T follicular helper cell (primary cell): ENCODE measurements at places on chromosomes 11 and 22.

- DNase-seq = no peak
These were observed 37.0 kb upstream of the ACCSL start for GRCh38 chr11:44010789-44011251.

DNA sequence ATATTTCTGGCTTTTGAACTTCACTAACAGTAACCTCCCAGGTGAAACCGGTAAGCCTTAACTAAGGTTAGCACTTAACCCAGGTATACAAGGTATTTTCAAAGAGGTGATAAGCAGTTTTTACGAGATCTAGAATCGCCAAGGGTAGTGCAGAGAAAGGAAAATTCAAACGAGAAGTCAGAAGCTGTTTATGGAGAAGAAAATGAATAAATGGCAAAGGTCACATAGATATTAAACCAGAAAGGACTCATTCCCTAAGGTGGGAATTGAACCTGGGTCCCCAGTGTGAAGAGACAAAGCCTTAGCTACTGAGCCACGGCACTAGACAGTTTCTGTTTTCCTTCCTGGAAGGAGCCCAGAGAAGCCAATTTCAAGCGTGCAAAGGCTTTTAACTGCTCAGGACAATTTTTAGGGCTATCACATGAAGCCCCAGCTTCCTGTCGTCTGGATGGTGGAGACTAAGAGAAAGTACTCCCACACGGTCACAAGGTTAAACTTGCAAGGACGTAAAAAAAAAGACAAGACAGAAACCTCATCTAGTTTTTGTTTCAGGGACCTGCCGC is 5.7 kb upstream of the C1QTNF6 start:
- DNase-seq = no peak

DNA sequence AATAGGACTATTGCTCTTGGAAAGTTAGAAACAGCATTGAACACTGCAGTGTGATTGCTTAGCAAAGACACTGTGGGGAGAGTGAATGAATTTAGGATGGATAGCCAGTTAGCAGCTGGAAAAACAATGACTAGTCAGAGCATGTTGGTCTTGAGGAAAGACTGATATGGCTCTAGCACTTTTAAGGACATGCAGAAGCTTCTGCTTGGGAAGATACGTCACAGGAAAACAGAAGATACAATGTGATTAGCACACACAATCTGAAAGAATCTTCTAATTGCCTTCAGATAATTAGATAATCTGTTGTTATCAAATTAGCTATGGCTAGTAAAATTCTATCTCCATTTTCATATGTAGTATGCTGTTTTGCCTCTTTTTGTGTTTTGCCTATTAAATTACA is 530.7 kb upstream of the CHORDC1 start:
- DNase-seq = no peak

DNA sequence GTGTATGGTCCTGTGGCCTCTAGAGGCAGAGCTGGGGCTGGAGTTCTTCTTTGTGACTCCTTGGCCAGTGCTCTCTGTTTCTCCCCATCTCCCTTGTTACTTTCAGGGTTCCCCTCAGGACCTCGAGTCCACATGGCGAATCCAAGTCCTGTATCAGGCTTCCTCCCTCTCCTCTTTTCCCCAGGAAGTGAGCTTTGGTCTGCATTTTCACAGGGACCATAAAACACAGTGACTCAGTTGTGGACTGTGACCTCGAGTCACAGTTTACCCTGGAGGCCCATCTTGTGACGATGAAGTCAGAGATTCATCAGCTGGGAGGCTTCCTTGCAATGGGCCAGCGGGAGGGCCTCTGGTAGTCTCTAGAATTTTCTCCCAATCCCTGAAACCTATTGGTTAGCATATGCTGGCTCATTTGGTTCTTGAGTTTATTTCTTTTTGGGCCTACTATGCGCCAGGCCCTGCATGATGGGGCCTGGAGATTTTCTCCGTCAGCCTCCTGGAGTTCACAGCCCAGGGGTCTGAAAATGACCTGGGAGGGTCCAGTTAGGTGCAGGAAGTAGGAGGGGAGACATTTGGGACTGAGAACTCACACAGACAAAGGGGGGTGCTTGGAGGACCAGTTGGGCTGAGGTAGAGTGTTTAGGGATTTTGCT is 100.8 kb downstream of the KIAA1671 start:
- no peak for DNase-seq

- no peak for DNase-seq
These were observed 69.3 kb downstream of the SLC25A17 start for GRCh38 chr22:40749829-40750228.

DNA sequence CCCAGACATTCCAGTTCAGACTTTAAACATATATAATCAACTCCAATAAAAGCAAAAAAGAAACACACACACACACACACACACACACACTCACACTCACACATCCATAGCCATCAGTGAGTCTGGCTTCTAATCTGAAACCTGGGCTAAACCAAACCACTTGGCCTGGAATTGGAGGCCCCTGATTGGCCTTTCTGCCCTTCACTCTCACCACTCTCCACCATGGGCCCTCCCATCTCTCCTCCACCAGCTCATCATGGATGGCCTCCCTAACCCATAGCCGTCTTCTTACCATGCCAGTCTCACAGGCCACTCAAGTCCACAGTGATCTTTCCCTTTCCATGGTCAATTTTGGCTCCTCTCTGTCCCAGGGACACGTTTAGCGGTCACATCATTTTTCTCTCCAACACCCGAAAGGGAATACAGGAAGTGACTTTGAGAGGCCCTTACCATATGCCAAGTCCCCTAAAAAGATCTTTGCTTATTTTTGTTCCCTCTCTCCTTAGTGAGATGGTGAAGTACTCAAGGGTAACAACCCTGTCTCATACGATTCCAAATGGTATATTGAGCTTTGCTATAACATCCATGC is 66.6 kb downstream of the ENDOD1 start:
- no peak for DNase-seq

GRCh38 chr11:118552341-118552740 is 13.4 kb downstream of the IFT46 start:
- DNase-seq = no peak

DNA sequence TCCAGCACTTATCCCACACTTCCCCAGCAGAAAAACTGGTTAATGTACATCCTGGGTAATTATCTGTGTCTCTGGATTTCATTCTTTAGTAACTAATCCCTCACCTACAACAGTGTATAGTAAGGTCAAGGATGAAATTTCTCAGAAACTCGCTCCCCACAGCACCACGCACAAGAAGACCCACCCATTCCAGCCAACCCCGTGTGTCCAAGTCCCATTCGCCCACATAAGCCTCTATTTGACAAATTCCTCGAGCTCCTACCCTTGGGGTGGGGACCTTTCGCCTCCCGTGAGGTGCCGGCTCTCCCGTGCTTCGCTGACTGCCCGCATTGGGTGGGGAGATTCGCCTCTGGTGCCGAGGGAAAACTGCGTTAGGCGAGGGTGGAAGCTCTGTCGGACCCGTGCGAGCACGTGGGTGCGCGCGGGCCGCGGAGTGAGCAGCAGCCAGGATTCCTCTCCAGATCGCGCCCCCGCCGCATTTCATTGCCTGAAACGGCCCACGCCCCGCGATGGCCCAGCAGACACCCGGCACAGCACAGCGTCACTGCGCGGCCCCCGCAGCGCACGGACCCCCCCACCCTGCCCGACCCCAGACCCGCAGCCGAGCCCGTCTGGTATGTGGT is 866 bp downstream of the EXPH5 start:
- peak; percentile 3 for DNase-seq
